Natural killer cell (primary cell): ENCODE measurements at places on chromosomes 16 and 17.

DNA sequence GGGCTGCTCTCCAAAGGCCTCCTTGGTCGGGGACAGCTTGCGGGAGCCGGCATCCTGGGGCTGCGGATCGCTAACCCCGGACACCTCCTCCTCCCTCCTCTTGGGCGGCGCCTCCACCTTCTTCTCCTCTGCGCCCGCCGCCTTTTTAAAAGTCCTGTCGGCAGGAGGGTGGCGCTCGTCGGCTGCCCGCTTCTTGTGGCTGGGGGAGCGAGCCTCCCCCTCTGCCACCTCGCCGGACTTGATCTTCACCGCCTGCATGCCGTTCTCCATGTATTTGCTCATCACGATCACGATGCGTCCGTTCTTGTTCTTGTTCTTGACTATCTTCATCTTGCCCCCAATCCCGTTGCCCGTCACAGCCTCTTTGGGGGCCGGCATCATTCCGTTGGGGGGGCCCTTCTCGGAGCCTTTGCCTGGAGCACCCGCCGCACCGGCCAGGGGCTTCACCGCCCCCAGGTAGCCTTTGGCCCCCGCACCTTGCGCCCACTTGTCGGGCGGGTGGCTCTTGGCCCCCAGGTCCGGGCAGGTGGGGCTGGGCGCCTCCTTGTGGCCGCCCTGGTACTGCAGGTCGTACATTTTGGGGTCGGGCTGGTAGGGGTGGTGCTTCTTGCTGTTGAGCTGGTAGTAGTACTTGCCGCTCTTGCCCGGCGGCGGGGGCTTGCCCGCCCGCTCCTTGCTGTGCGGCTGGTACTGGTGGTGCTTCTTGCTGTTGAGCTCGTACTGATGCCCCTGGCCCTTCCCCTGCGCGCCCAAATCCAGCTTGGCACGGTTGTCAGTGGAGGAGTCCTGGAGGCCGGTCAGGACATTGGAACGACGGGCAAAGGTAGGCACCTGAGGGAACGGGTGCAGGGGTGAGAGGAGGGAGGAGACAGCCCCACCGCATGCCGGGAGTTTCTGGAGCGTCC, 4.4 kb downstream of the CBX4 start:
- DNase-seq, result peak; percentile 55

- no peak for DNase-seq
These were observed 3.2 kb downstream of the SPG7 start for GRCh38 chr16:89511374-89511773.

GRCh38 chr17:42485680-42486079, 27.0 kb downstream of the ATP6V0A1 start:
- no peak for DNase-seq

GRCh38 chr17:42691021-42691545, 8.8 kb downstream of the CNTNAP1 start:
- no peak for DNase-seq

DNA sequence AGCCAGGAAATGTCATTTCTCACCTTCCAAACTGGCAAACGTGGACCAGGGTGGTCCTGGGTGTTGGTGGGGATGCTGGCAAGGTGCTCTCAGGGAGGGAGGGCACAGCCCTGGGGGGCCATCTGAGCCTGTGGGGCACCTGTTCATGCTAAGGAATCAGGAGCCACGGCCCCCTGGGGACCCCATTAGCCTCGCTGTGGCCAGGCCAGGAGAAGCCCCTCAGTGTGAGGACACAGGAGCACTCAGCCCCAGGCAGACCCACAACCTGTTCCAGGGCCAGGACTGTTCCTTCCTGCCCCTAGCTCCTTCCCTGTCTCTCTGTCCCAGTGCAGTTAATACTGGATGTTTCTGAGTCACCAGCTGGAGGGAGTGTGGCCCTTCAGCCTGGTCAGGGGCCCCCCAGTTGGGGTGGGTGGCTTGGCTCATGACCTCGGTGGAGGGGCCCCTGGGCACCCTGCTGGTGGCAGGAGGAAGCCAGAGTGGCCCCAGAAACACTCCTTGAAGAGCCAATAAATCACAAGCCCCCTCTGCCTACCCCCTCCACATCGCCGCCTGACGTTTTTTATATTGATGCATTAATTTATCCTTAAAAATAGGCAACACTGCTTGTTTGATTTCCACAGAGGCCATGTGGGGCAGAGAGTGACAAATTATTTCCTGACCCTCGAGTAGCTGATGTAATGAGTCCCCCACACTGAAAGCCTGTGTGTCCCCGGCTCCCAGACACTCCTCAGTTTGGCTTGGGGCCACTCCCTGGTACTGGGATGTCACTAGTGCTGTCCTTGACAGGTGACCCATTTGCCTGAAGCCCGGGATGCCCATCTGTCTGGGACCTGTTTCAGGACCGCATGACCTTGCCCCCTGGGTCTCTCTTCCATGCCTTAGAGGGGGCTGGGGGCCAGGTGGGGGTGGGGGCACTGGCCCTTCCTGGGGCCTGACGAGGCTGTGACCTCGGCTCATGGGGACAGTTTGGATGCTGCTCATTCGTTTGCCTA, 22.3 kb downstream of the ACTG1 start:
- no peak for DNase-seq
